Heart left ventricle (tissue), 16 donors: ENCODE measurements at places on chromosomes 16 and 17. TPM values are rescaled to one million over a fixed set of nuclear protein-coding genes. Genes with fewer than 3 reads are reported as not detected.
A peak's percentile ranks its signal among the peaks of the same experiment; 100 is the strongest.

GRCh38 chr16:20676837-20677236 lies 20.6 kb downstream of the ACSM1 start:
- peaks cover 31% of the 10 kb centered on the region for H3K4me1 ChIP-seq
- H3K27ac ChIP-seq: peak overlapping the region; percentile 19
- H3K36me3 ChIP-seq: peaks cover 3% of the 10 kb centered on the region
- no peak for DNase-seq

DNA sequence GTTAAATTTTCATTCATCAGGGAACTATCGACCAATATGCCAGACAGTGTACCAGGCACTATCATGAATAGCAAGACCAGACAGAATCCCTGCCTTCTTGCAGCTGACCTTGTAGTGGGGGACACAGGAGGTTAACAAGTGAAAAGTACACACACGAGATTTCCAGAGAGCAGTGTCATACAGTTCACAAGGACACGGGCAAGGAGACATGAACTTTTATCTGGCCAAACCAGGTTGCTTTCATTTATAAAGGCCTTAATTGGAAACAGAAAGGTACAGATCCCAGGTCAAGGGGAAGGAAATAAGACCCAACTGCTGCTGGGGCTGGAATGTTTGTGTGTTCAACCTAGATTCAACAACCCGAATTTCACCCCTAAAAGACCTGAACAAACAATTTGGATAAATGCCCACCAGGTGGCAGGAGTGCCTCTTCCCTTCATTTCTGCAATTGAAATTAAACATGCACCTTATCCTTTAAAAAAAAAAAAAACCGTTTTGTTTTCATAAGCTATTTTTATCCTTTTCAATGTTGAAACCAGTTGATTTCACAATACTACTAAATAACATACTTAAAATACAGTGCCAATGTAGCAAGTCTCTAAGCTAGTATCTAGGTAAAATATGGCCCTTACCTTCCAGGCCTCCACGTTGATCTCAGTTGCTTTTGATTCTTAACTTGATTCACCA lies 65.9 kb downstream of the EMP2 start:
- H3K27ac ChIP-seq: no peak overlapping the region
- no peaks in the 10 kb centered on the region for H3K36me3 ChIP-seq
- no peak overlapping the region for H3K4me3 ChIP-seq
- H3K4me1 ChIP-seq: peaks cover 5% of the 10 kb centered on the region
- DNase-seq: no peak

GRCh38 chr17:82929676-82930042 lies 89.8 kb upstream of the ZNF750 start:
- peaks cover 92% of the 10 kb centered on the region for H3K36me3 ChIP-seq
- H3K27me3 ChIP-seq: no peaks in the 10 kb centered on the region
- peaks cover 3% of the 10 kb centered on the region for H3K4me1 ChIP-seq
- no peak overlapping the region for H3K27ac ChIP-seq
- no peak overlapping the region for H3K4me3 ChIP-seq

Gene FGF11
- 6.4 TPM for total RNA-seq

Gene IRF8
- 16.2 TPM for total RNA-seq

GRCh38 chr16:13435415-13435814 lies 484.5 kb upstream of the ERCC4 start:
- no peaks in the 10 kb centered on the region for H3K27me3 ChIP-seq
- H3K36me3 ChIP-seq: no peaks in the 10 kb centered on the region
- H3K4me3 ChIP-seq: no peak overlapping the region
- no peak for DNase-seq
- no peaks in the 10 kb centered on the region for H3K4me1 ChIP-seq
